ENCODE measurements at places on chromosomes 5 and 9. TPM values are rescaled to one million over a fixed set of nuclear protein-coding genes. Genes with fewer than 3 reads are reported as not detected.

The BHMT2 gene
- total RNA-seq, result not detected

The PRRX2 gene
- total RNA-seq, result not detected

The SLC6A3 gene
- not detected for total RNA-seq

The WDR38 gene
- total RNA-seq, result not detected

The FBXO4 gene
- total RNA-seq, result 12.7 TPM

The CCL28 gene
- 1.7 TPM for total RNA-seq

The SETD9 gene
- total RNA-seq, result 20.4 TPM

The IFNK gene
- total RNA-seq, result 4.3 TPM

The CENPP gene
- 3.9 TPM for total RNA-seq

The SV2C gene
- 0.08 TPM for total RNA-seq

The SPRY4 gene
- total RNA-seq, result 38.7 TPM

The PPIP5K2 gene
- total RNA-seq, result 23.8 TPM

The ADCY2 gene
- total RNA-seq, result not detected

The PCDHB16 gene
- total RNA-seq, result not detected

The CDKN2B gene
- total RNA-seq, result 18.0 TPM

The NDST1 gene
- 73.5 TPM for total RNA-seq

The SPATA31C1 gene
- total RNA-seq, result not detected

The UIMC1 gene
- 19.7 TPM for total RNA-seq

The TICAM2 gene
- 0.47 TPM for total RNA-seq

The ZNF474 gene
- total RNA-seq, result not detected

The SECISBP2 gene
- total RNA-seq, result 13.8 TPM

The OR1Q1 gene
- not detected for total RNA-seq

The TMEM252 gene
- total RNA-seq, result not detected

The PCDHB5 gene
- not detected for total RNA-seq

The RORB gene
- not detected for total RNA-seq

The BARHL1 gene
- not detected for total RNA-seq

The ANKRD20A1 gene
- not detected for total RNA-seq

The APBA1 gene
- total RNA-seq, result 1.7 TPM

The FST gene
- total RNA-seq, result 230 TPM

The OR2V2 gene
- not detected for total RNA-seq

The MORN5 gene
- not detected for total RNA-seq

The PCDHB15 gene
- total RNA-seq, result 0.04 TPM

The LIFR gene
- 2.1 TPM for total RNA-seq

The NAIF1 gene
- 6.4 TPM for total RNA-seq

The IFNA21 gene
- not detected for total RNA-seq

The SHISAL2B gene
- not detected for total RNA-seq

The EGFL7 gene
- 18.8 TPM for total RNA-seq

The SPINK7 gene
- 0.47 TPM for total RNA-seq

The FAM151B gene
- total RNA-seq, result 1.2 TPM

The FOXD4L5 gene
- not detected for total RNA-seq

The SHC3 gene
- 0.04 TPM for total RNA-seq

The SH3RF2 gene
- 25.8 TPM for total RNA-seq

The MARCOL gene
- not detected for total RNA-seq

The LPAR1 gene
- 29.0 TPM for total RNA-seq

Data from hair follicular keratinocyte (primary cell).